AG04450 (cell line): ENCODE measurements at places on chromosomes 5 and 9.

- DNase-seq, result no peak
These were observed 1.3 kb upstream of the IL3 start for GRCh38 chr5:132059043-132059695.

DNA sequence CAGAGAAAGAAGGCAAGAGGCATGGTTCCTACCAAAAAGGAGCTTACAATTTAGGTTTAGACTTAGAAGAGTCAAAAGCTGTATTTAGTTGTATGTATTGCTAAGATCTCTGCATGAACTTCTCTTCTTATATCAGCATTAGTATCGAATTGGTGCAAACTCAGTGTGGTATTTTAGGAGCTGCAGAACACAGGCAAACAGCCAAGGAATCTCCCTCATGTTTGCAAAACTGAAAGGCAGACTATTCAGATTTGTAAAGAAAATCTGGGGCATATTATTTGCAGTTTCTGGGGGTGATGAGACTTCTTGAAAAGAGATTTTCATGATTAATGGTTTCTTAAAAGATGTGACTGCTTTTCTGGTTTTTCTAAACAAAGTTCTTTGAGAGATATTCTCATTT is 252.7 kb downstream of the CEMIP2 start:
- DNase-seq, result no peak

GRCh38 chr5:77607324-77607723 is 31.2 kb downstream of the OTP start:
- DNase-seq, result no peak

DNA sequence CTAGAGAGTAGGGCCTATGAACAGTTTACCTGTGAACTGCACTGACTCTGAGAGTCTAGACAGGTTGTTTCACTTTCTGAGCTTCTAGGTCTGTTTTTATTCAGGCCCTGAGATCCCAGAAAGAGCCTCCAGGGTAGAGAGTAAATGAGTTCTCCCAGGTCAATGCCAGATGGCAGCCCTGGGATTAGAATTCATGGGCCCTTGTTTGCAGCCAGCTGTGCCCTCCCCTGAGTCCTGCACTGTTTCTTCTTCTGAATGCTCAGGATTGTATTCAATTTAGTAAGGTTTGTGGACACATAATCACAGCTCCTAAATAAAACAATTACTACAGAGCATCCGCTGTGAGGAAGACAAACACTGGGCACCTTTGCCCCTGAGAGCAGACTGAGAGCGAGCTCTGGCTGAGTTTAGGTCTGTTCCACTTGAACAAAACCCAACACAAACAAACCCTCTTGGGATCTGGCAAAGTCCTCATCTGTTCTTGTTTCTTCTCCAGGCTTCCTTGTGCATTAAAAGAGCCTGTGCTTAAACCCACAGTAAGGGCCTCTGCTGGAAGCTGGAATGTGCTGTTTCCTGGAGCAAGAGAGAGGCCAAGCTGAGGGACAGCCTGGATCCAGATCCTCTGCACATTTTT is 29.9 kb downstream of the FAM219A start:
- DNase-seq, result no peak

DNA sequence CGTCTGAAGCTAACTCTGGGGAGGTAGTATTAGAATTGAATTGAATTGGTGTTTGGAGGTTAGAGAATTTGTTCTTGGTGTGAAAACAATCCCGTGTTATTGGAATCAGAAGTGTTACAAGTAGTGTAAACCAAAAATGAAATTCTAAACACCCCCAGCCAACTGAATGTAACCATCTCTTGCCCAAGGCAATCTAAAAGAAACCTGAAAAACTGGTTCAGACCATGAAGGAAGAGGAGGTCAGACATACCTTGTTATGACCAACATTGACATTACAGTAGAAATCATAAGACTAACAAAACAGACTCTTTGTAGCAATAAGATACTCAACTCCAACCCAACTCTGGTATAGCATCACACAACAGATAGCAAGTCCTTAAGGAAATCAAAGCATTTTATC is 159.0 kb downstream of the TUSC1 start:
- DNase-seq, result no peak

DNA sequence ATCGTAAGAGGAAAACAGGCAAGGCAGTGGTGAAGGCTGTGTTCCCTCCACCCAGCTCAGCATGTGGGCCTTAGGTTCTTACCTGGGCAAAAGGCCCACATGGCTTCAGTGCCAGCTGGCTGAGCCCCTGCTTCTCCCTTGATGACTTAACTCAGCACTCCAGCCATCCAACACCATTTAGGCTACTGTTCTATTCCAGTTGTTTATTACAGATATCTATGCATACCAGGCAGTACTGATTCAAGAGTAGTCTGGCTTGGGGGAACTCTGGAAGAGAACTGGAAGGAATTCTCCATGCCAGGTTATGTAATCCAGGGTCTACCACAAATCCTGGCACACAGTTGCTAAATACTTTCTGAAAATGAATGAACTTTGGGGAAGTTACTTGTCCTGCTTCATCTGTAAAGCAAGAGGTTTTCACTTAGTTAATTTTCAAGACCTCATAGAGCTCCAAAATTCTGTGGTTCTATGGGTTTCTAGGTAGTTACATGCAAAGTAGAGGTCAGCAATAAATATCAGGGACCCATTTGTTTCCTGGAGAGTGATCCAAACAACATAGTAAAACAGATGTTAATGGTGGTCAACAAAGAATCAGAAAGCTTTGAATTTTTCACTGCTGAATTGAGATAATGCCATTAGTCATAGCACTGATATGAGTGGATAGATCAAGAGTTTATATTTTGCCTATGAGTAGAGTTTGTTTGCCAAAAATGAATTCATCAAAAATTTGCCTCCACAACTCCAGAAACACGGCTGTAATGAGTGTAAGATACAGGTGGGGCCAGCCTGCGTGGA is 88.2 kb upstream of the OSMR start:
- DNase-seq, result no peak

DNA sequence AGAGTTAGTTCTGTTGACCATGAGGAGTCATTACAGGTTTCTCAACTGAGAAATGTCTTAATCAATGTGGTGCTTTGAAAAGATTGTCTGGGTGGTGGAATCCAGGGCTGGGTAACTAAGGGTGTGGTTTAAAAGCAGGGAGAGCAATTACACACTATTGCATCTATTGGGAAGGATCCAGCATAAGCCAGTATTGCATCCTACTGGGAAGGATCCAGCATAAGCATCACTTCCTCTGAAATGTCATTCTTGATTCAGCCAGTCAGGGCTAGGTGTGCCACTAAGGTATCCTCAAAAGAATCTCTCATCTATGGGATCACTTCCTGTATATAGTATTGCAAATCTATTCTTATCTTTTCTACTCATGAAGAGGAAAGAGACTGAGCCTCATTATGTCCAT is 38.6 kb downstream of the ELOVL7 start:
- no peak for DNase-seq

DNA sequence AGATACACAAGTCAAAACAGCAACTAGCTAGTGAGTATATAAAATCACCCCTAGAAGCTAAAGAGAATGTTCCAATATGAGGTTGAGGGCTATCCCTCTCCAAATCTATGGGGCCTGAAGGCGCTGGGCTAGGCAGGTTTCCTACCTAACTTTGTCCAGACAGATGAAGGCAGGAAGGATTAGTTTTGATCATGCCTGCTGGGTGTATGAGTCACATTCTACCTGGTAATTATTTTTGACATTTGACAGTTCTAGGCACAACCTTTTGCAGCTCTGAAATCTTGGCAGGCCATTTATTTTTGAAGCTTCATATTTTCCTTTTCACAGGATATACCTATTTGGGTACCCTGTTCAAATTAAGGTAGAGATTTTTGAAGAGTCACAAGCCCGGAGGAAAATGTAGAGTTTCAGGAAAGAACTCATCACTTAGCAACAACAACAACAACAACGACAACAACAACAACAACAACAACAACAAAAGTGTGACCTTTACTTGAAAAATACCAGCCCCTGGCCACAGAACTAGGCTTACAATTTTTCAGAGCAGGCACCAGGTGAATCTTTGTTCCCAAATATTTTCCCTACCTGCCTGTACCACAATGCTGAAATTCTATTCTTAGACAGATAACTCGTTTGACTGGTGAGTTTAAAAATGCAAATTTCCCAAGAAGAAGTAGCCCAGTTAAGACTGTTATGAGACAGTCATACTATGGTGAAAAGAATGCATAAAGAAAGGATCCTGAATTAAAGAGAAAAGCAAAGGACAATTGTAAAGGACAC is 175.5 kb upstream of the TUT7 start:
- no peak for DNase-seq

GRCh38 chr5:121988488-121988887 is 26.7 kb downstream of the SRFBP1 start:
- no peak for DNase-seq

DNA sequence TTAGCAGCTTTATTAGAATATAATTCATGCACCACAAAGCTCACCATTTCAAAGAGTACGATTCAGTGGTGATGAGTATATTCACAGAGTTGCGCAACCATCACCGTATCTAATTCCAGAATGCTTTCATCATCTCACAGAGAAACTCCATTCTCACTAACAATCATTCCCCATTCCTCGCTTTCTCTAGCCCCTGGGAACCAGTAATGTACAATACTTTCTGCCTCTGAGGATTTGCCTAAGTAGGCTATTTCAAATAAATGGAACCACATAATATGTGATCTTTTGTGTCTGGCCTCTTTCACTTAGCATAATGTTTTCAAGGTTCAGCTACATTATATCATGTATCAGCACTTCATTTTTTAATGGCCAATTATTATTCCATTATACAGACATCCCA is 145.1 kb upstream of the ADAMTS16 start:
- DNase-seq, result no peak

DNA sequence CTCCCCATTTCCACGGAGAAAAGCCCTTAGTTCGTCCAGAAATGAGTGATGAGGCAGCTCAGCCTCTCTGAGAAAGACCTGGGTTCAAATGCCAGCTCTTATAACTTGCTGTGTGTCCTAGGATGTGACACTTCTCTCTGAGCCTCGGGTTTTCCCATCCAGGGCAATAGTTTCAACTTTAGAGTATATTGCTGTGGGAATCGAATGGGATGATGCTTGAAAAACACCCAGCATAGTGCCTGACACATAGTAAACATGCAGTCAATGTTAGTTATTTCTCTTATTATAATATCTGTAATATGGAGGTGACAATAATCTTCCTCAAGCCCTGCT is 430 bp upstream of the MAPKAP1 start:
- no peak for DNase-seq

DNA sequence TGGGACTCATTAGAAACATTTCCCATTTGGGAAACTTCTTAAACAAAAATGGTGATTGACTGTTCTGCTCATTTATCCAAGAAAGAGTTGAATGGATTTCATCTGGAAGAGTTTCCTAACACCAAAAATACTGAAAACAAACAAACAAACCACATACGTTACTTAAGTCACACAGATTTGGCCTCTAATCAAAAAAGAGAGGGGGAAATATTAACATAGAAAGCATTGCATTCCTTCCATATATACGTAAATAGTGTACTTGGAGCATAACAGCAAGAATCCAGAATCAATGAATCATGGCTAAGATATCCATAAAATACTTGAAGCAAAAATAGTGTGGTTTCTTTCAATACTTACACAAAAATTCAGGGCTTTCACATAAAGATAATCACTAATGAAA is 189.8 kb upstream of the MAP3K1 start:
- DNase-seq, result peak; percentile 78

- no peak for DNase-seq
These were observed 140.6 kb upstream of the LIFR start for GRCh38 chr5:38697013-38697412.

- DNase-seq, result no peak
These were observed 156.5 kb upstream of the IL12B start for GRCh38 chr5:159486836-159487235.

GRCh38 chr5:14588758-14589543 is 7.4 kb downstream of the OTULINL start:
- no peak for DNase-seq

- no peak for DNase-seq
These were observed 90.4 kb upstream of the MVB12B start for GRCh38 chr9:126236273-126236672.

DNA sequence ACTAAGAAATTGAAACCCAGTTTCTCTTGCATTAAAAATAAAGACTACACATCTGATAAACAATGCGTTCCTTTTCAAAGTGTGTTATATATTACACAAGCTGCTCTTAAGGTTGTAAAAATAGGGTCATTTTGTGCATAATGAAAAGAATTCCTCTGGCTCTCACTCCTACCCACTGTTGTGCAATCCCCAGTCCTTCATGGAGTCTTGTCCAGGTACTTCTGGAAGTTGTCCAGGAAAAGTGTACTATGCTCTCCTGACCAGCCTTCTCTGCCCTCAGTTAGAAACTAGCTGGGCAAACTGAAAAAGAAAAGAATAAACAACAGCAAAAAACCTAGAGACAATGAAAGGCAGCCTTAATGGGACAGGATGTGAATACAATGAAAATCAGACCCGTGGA is 345.5 kb upstream of the PAPPA start:
- DNase-seq, result no peak
